ENCODE measurements at places on chromosomes 2 and 18. TPM values are rescaled to one million over a fixed set of nuclear protein-coding genes. Genes with fewer than 3 reads are reported as not detected.

Gene KRTCAP3
- 23.7 TPM for total RNA-seq

Gene RBM44
- 1.0 TPM for total RNA-seq

- no peak for DNase-seq
Measured at GRCh38 chr18:26650310-26651268, 102.2 kb upstream of the KCTD1 start.

Gene PDCD1
- 0.47 TPM for total RNA-seq

DNA sequence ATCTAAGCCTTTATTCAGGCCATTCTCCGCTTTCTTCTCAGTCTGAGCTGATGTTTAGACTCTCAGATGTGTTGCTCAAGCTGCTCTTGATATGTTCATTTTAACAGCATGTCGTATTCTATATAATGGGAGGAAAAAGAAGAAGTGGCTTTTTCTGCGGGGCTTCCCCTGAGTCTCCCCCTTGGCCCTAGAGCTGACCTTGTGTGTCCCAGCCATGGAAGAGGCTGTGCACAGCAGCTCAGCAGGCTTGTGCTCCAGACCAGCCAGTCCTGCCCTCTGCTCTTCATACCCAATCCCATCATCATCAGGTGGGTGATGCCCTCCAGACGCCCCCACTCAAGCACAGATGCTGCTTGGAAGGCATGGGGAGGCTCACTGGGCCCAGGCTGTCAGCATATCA is 155.1 kb upstream of the CELF4 start:
- no peak for DNase-seq

Measured in naive thymus-derived CD8-positive, alpha-beta T cell (primary cell).